ENCODE measurements at places on chromosomes 16 and 17. TPM values are rescaled to one million over a fixed set of nuclear protein-coding genes. Genes with fewer than 3 reads are reported as not detected.

Gene TMEM88
- total RNA-seq, result 53.2 TPM

Gene ALDH3A1
- 1.8 TPM for total RNA-seq

Gene TNFRSF17
- total RNA-seq, result not detected

Gene STX4
- 23.8 TPM for total RNA-seq

Gene HOXB3
- 0.82 TPM for total RNA-seq

Gene PMFBP1
- not detected for total RNA-seq

Gene GALR2
- not detected for total RNA-seq

Gene ABCC12
- total RNA-seq, result not detected

GRCh38 chr17:76700270-76700616 is 10.5 kb downstream of the MXRA7 start:
- H3K27me3 ChIP-seq, result no peaks in the 10 kb centered on the region
- H3K27ac ChIP-seq, result peak overlapping the region; percentile 93
- peak overlapping the region; percentile 31 for H3K4me3 ChIP-seq
- H3K36me3 ChIP-seq, result no peaks in the 10 kb centered on the region

- no peak overlapping the region for H3K4me3 ChIP-seq
- no peak overlapping the region for H3K27ac ChIP-seq
- no peaks in the 10 kb centered on the region for H3K27me3 ChIP-seq
- H3K4me1 ChIP-seq, result no peaks in the 10 kb centered on the region
These were observed 215.6 kb upstream of the CDH5 start for GRCh38 chr16:66150698-66151482.

DNA sequence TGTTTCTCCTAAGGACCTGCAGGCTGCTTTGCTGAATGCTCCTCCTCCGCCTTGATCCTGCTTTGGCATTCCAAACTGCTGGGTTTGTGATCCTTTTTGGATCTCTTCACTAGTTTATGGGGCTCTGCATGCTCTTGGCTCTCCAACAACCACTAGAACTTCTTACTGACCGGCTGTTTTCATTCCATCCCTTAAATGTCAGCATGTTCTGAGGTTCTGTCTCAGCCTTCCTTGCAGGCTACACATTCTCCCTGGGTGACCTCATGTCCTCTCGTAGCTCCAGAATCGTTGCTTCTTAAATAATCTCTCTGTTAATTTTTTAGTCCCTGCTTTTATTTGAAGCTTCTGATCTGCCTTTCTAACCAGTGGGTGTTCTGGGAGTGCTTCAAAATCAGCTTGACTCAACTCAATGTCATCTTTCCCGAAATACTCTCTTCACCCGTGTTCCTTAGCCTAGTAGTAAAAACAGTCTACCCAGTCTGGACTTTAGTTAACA is 119.0 kb upstream of the HS3ST2 start:
- H3K4me1 ChIP-seq, result no peaks in the 10 kb centered on the region
- H3K27me3 ChIP-seq, result no peaks in the 10 kb centered on the region
- no peak overlapping the region for H3K4me3 ChIP-seq

DNA sequence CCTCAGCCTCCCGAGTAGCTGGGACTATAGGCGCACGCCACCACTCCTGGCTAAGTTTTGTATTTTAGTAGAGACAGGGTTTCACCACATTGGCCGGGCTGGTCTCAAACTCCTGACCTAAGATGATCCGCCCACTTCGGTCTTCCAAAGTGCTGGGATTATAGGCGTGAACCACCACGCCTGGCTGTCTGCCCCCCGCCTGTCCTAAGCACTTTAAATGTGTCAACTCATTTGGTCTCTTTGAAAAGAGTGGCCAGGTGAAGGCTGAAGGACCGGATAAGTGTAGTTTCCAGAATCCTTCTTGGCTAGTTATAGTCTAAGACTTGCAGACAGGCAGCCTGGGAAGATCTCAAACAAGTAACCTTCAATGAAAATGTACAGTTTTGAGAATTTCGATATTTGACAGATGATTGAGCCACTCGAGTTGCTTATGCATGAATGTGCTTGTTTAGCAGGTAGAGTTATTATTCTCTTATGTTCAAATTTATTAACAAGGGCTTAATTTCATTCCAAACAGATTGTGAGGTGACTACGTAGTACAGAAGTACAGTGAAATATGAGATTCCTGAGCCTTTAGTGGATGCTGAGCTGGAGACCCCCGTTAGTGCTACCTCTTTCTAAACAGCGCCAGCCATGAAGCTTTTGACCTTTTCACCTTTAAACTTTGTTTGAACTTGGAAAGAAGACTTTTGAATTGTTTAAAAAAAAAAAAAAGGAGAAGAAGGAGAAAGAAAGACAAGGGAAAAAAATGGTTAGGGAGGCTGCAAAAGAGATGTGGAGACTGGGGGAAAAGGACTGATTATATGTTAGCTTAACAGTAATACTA is 164.4 kb upstream of the TBX2 start:
- H3K4me3 ChIP-seq, result no peak overlapping the region
- no peaks in the 10 kb centered on the region for H3K27me3 ChIP-seq
- no peaks in the 10 kb centered on the region for H3K36me3 ChIP-seq
- H3K4me1 ChIP-seq, result no peaks in the 10 kb centered on the region
- no peak overlapping the region for H3K27ac ChIP-seq

DNA sequence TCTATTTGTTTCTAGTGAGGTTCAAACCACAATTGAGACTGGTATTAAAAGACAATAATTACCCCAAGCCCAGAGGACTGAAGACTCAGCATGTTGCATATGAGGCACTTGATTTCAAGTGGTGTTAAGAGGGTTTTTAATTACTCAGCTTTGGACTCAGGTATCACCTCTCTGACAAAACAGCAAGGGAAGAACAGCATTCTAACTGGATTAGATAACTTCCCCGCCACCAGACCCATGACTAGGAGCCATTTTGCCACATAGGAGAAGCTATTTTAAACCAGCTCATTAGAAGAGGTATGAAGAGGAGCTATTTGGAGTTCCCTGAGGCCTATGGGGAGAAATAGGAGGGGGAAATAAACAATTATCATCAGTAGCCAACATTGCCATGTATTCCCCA is 226.1 kb upstream of the TOX3 start:
- H3K4me3 ChIP-seq, result no peak overlapping the region
- no peak overlapping the region for H3K27ac ChIP-seq
- no peaks in the 10 kb centered on the region for H3K4me1 ChIP-seq
- DNase-seq, result no peak

GRCh38 chr16:27429330-27429871 is 27.4 kb downstream of the IL21R start:
- H3K4me1 ChIP-seq, result no peaks in the 10 kb centered on the region
- no peaks in the 10 kb centered on the region for H3K36me3 ChIP-seq
- H3K27ac ChIP-seq, result no peak overlapping the region
- H3K4me3 ChIP-seq, result no peak overlapping the region
- H3K27me3 ChIP-seq, result no peaks in the 10 kb centered on the region

DNA sequence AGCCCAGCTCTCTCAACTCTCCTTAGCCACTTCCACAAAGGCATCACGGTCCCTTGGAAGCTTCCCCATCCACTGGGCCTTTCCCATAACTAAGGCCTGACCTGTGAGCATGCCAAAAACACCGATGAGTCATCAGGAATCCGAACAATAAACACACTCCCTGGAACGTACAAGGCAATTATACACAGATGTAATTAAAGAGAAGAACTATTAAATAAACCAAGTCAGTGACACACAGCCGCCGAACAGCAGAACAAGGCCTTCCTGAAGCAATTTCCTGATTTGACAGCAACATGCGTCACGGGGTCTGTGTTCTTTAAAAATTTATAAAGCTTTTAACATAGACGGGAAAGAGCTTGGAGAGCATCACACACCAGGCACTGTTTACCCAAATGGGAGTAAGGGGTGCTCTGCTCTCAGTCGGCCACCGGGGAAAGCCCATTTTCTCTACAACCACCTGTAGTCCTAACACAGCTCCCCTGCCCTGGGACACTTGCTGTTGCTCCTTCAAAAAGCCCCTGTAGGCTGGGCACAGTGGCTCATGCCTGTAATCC is 29.4 kb downstream of the COG7 start:
- peak overlapping the region; percentile 76 for H3K27ac ChIP-seq
- peak; percentile 87 for DNase-seq
- peaks cover 4% of the 10 kb centered on the region for H3K36me3 ChIP-seq

DNA sequence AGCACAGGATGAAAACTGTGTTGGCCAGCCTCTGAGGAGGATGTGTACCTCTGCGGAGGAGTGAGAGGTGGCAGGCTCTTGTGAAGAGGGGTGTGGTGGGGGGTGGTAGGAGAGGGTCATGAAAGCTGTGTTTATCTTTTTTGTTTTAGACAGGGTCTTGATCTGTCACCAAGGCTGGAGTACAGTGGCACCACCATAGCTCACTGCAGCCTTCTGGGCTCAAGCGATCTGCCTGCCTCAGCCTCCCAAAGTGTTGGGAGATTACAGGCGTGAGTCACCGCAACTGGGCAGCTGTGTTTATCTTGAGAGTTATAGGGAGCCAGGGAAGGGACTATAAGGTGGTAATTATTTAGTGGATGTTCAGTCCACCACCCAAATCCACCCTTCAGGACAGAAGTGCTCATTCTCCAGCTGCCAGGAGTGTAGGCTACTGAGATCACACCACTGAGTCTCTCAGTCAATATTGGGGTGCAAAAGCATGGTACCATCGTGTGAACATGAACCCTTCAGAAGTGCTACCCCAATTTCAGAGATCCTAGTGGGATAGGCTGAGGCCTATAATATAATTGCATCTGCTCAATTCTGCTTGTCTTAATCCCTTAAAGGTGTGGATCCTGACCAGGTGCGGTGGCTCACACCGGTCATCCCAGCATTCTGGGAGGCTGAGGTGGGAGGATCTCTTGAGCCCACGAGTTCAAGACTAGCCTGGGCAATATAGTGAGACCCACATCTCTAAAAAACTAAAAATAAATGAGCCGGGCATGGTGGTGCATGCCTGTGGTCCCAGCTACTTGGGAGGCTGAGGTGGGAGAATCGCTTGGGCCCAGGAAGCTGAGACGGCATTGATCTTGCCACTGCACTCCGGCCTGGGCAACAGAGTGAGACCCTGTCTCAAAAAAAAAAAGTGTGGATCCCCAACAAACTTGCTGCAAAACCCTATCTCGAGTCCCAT is 788 bp upstream of the EXOC3L1 start:
- H3K27ac ChIP-seq, result peak overlapping the region; percentile 10
- H3K4me3 ChIP-seq, result no peak overlapping the region
- no peaks in the 10 kb centered on the region for H3K27me3 ChIP-seq
- H3K36me3 ChIP-seq, result peaks cover 24% of the 10 kb centered on the region

GRCh38 chr16:52035436-52035835 is 511.5 kb downstream of the TOX3 start:
- H3K36me3 ChIP-seq, result no peaks in the 10 kb centered on the region
- H3K27me3 ChIP-seq, result no peaks in the 10 kb centered on the region
- no peak overlapping the region for H3K27ac ChIP-seq
- no peaks in the 10 kb centered on the region for H3K4me1 ChIP-seq
- no peak overlapping the region for H3K4me3 ChIP-seq

DNA sequence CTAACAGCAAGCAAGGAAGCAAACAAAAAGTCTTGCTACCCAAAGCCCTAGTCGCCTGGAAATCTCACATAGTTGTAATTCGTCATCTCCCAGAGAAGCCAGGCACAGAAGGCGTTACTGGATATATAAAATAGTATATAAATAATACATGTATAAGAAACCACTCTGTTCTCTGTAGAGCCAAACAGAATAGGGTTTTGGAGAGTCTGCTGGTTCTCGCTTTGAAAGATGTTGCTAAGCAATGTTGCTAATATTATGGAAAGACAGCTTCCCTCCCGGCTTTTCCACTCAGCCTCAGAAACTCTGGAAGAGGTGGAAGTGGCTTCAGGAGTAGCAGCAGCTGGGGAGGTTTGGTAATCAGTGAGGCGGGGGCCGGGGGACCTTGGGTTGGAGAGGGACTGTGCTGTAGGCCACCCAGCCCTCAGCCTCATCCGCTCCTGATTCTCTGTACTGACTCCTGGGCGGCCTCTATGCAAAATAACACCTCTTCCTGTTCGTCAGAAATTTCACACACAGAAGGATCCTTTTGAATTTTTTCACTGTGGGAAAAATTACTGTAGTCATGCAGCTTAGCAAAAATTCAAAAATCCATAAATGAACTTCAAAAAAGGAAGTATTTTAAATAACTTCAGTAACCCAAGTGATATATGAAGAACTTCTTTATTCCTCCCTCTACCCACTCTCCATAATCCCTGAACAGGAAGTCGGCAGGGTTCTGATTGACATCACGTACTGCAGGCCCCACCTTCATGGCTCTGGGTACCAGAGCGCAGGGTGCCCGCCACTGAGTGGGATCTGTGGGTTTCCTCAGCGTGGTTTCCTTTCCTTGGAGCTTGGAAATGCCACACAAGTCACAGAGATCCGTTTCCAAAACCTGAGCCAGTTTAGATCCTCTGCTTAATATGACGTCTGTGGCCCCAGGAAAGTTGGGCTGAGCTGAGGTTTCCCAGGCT is 51.4 kb downstream of the RAP1GAP2 start:
- H3K27ac ChIP-seq, result no peak overlapping the region
- H3K27me3 ChIP-seq, result no peaks in the 10 kb centered on the region
- peaks cover 10% of the 10 kb centered on the region for H3K4me1 ChIP-seq
- no peak overlapping the region for H3K4me3 ChIP-seq

DNA sequence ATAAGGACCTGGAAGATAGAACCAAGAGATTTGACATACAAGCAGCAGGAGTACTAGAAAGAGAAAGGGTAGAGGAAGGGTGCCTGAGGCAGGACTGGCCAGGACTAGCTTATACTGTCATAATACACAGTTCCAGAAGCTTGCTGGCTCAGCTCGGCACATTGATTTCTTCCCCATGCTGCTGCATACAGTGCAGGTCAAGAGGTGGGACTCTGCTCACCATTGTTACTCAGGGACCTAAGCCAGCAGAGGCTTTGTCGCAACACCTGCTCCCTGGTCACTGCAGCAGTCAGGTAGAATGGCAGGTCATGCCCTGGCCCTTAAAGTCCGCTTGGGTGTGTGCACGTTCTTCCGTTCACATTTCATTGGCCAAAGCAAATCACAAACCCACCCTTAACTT is 32.8 kb downstream of the LDHD start:
- H3K36me3 ChIP-seq, result no peaks in the 10 kb centered on the region
- no peak overlapping the region for H3K4me3 ChIP-seq
- H3K27me3 ChIP-seq, result no peaks in the 10 kb centered on the region
- H3K27ac ChIP-seq, result no peak overlapping the region
- H3K4me1 ChIP-seq, result no peaks in the 10 kb centered on the region

- no peaks in the 10 kb centered on the region for H3K36me3 ChIP-seq
- DNase-seq, result no peak
- H3K27me3 ChIP-seq, result no peaks in the 10 kb centered on the region
- no peak overlapping the region for H3K4me3 ChIP-seq
- H3K27ac ChIP-seq, result no peak overlapping the region
These were observed 8.2 kb upstream of the PHF12 start for GRCh38 chr17:28959471-28959871.

DNA sequence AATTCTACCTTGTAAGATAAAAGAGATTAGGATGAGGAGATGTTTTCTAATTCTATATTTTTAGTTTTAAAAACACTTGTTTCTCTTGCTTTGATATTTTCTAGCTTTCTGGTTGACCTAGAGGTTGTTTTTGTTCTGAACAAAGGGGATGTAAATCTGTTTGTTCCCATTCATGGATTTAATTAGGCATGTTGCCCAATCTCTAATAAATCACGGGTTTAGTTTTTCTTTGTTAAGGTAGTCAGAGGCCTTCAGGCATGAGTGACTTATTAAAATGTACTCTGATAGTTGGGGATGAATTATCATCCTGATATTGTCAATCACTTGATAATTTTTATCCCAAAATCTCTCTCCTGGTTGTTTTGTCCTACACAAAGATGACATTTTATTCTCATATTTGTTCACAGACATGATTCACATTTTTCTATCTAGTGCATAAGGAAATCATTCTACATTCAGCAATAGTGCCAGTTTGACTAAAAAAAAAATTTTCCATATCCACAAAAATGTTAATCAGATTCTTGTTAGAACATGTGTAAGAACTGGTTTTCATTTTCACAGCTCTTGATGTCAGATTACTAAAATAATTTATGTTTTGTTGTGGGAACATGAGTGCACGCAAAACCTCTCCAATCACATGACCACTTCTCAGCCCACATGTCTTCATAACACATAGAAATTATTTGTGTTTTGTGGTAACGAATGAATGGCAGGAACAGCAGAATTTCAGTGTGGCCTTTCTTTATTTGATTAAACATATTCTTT is 95.7 kb upstream of the AKTIP start:
- DNase-seq, result no peak
- H3K4me3 ChIP-seq, result no peak overlapping the region
- no peaks in the 10 kb centered on the region for H3K27me3 ChIP-seq

Measured in right atrium auricular region (tissue), 2 donors.